ENCODE measurements at places on chromosomes 12 and 14.

GRCh38 chr14:101723061-101723595 lies 38.4 kb upstream of the PPP2R5C start:
- no peak for DNase-seq

GRCh38 chr12:49985981-49986380 lies 13.2 kb downstream of the AQP6 start:
- no peak for DNase-seq

DNA sequence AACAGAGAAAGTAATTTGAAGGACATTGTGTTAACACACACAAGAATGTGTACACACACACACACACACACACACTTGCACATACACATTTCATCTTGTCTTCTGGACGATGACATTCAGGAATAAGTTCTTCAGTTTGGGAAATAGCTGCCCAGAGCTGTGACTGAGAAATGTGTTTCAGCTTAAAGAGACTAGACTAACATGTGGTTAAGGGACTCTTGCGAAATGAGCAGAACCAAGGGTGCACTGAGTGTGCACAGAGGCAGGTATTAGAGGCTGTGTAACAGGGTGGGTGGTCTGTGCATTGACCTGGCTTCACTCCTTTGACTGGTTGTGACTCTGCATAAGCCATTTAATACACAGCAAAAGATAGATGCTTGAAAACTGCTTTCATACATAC lies 29.4 kb upstream of the KCNA5 start:
- no peak for DNase-seq

DNA sequence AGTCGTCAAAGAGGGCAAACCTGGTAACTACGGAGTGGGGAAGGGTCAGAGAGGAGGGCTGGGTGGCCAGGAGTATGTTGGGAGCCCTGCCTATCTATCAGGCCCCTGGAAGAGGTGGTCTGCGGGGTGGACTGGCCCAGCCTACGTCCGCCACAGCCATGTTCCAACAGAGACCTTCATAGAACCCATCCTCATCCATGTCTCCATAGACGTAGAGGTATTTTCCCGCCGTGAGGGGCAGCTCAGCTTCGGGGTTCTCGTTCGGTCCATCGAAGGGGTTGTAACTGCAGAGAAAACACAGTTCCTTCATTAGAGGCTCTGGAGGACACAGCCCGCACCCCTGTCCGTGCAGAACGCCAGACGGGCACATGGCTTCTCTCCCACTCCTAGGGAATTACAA lies 107.3 kb downstream of the PIWIL1 start:
- no peak for DNase-seq

GRCh38 chr12:1799051-1799881 lies 21.1 kb upstream of the LRTM2 start:
- DNase-seq: no peak

DNA sequence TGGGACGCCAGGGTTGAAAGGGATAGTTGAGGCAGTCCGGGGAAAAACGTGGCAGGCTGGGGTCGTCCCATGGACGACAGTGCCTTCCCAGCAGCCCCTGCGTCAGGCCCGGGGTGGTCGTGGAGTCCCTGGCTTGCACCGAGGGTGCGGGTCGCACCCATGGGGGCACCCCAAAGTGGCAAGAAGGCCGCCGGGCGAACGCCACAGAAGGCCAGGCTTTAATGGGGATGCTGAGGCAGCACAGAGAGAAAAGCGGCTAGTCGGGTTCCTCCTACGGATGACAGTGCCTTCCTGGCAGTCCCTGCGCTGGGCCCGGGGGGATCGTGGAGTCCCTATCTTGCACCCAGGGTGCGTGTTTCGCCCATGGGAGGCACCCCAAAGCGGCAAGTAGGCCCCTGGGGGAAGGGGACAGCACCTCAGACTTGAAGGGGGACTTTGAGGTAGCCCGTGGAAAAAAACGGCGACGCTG lies 158.6 kb upstream of the ALG10B start:
- DNase-seq: no peak

DNA sequence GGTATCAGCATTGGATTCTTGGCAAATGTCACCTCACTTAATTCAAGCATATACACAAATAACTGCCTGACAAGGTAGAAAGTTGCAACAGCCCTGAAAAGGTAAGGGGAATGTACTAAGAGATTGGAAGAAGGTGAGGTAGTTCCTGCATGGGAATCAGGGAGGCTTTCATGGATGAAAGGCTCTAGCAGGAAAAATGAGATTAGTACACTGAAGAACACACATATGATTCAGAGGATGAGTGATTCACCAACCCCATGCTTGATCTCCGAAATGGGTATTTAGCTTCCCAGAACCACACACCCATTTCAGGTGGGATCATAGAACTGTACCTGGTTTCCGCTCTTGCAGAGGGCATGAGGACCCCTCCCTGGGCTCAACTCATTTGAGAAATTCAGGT lies 65.8 kb downstream of the PAH start:
- DNase-seq: no peak
